Stomach (tissue), 19 donors: ENCODE measurements at places on chromosomes 16 and 17. TPM values are rescaled to one million over a fixed set of nuclear protein-coding genes. Genes with fewer than 3 reads are reported as not detected.

The ANKRD40 gene
- total RNA-seq, result 23.2 TPM

The ITGAX gene
- 6.5 TPM for total RNA-seq

The NR1D1 gene
- total RNA-seq, result 9.0 TPM

The RAB26 gene
- not detected for total RNA-seq

The PDILT gene
- total RNA-seq, result not detected

The CDH8 gene
- not detected for total RNA-seq

The CHST4 gene
- total RNA-seq, result not detected

The GRAP gene
- 1.3 TPM for total RNA-seq

The ZG16 gene
- total RNA-seq, result not detected

DNA sequence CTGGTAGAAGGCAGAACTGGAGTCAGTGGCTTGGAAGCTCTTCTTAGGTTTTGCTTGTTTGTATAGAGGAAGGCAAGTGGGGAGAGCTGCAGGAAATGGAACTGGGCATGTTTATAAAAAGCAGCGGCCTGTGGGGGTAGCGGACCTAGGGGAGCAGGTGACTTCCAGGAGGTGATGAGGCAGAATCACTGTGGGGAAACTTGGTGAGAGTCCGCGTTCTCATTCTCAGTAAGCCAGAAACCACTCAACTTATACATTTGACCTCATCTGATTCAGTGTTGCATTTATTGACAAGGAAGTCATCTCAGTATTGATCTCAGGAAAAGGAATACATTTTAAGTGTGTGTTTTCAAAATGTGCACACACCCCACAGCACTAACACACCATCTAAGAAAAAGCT, 299.8 kb downstream of the CNTNAP4 start:
- no peaks in the 10 kb centered on the region for H3K27me3 ChIP-seq
- H3K4me1 ChIP-seq, result no peaks in the 10 kb centered on the region
- H3K4me3 ChIP-seq, result no peak overlapping the region
- H3K36me3 ChIP-seq, result no peaks in the 10 kb centered on the region
- no peak for DNase-seq
- no peak overlapping the region for H3K27ac ChIP-seq

DNA sequence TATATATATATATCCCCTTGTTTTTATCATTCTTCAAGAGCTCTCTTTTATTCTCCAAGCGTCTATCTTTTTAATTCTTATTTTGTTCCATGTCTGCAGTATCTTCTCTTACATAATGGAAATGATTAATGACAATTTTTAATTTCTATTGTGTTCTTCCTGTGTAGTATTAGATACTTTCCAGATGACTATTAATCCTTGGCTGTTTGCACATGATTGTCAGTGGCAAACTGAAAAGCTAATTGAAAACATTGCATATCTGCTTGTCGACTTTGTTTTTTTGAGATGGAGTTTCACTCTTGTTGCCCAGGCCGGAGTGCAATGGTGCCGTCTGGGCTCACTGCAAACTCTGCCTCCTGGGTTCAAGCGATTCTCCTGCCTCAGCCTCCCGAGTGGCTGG, 124.7 kb downstream of the BCAS3 start:
- H3K36me3 ChIP-seq, result no peaks in the 10 kb centered on the region
- no peak overlapping the region for H3K27ac ChIP-seq

- H3K27ac ChIP-seq, result peak overlapping the region; percentile 80
- no peaks in the 10 kb centered on the region for H3K36me3 ChIP-seq
- peak overlapping the region; percentile 30 for H3K4me3 ChIP-seq
- no peaks in the 10 kb centered on the region for H3K27me3 ChIP-seq
- peak; percentile 54 for DNase-seq
Observed at GRCh38 chr17:73304971-73305812, 6.6 kb downstream of the CDC42EP4 start.

DNA sequence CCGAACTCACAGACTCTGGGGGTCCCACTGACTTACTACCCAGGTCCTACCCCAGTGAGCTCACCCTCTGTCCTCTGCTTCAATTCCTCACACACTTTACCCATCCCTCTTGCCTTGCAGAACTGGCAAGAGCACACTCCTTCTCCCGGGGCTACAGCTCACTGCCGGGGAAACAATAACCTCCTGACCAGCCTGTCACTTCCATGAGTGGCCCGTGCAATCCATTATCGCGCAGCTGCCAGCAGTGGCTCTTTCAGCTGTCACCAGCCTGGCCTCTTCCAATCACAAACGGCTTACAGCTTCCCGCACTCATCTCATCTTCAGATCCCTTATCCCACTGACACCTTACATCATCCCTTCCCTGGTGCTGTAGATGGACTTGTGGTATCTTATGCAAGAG, 79.5 kb downstream of the CPPED1 start:
- no peaks in the 10 kb centered on the region for H3K4me1 ChIP-seq
- H3K27ac ChIP-seq, result no peak overlapping the region
- no peaks in the 10 kb centered on the region for H3K27me3 ChIP-seq
- H3K36me3 ChIP-seq, result peaks cover 20% of the 10 kb centered on the region

- no peak overlapping the region for H3K4me3 ChIP-seq
- H3K36me3 ChIP-seq, result no peaks in the 10 kb centered on the region
- no peaks in the 10 kb centered on the region for H3K27me3 ChIP-seq
Observed at GRCh38 chr17:59470624-59471297, 94.6 kb upstream of the DHX40 start.

DNA sequence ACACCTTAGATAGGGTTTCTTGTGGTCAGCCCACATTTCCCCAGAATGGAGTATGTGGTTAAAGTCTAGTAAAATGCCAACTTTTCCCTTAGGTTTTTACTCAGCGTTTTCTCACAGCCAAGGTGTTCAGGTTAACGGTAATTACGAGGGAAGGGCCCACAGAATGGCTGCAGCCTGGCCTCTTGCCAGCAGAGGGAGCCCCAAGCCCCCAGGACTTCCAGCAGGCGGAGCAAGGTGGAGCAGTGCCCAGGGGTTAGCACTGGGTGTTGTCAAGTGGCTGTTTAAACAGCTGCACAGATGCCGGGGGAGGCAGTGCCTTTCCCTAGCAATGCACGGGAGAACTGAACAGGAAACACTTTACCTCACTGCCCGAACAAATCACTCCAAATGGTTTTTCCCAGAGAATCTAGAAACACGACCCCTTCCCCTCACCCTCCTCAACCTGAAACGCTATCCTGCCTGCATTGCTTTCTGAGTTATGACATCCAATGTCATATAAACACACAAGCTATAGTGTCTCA, 6.6 kb downstream of the PHB1 start:
- peaks cover 17% of the 10 kb centered on the region for H3K4me1 ChIP-seq
- DNase-seq, result peak; percentile 89
- no peak overlapping the region for H3K4me3 ChIP-seq
- H3K27ac ChIP-seq, result peak overlapping the region; percentile 39

DNA sequence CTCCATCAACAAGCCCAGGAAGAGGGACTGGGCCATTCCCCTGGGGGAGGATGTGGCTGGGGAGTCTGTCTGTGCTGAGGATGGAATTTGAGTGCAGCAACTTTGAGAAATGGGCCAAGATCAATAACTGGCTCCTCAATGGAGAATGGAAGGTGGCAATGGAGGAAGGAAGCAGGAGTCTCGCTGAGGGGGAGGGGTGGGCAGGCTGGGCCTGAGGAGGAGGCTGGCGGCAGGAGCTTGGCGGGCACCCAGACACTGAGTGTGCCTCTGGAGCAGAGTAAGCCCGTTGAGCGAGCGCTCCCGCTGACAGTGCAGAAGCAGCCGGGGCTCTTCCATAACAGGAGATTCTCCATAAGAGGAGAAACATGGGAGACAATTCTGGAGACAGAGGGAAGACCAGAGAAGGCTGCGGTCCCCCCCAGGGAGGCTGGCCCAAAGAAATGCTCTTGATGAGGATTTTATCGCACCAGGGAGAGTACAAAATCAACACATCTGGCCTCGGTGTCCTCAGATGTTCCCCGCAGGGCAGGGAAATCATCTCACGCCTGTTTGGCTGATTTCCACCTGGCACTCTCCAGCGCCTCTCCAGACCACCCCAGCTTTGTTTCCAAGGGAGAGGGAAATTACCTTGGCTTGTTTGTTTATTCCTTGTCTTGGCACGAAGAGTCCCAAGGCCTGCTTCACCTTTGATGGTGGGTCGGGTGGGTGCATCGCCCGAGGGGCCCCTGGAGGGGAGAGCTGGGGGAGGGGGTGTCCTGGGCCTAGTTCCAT, 2.8 kb upstream of the MMP15 start:
- peak; percentile 87 for DNase-seq
- H3K4me3 ChIP-seq, result no peak overlapping the region
- peak overlapping the region; percentile 94 for H3K27ac ChIP-seq
- peaks cover 69% of the 10 kb centered on the region for H3K4me1 ChIP-seq
- H3K36me3 ChIP-seq, result peaks cover 25% of the 10 kb centered on the region

DNA sequence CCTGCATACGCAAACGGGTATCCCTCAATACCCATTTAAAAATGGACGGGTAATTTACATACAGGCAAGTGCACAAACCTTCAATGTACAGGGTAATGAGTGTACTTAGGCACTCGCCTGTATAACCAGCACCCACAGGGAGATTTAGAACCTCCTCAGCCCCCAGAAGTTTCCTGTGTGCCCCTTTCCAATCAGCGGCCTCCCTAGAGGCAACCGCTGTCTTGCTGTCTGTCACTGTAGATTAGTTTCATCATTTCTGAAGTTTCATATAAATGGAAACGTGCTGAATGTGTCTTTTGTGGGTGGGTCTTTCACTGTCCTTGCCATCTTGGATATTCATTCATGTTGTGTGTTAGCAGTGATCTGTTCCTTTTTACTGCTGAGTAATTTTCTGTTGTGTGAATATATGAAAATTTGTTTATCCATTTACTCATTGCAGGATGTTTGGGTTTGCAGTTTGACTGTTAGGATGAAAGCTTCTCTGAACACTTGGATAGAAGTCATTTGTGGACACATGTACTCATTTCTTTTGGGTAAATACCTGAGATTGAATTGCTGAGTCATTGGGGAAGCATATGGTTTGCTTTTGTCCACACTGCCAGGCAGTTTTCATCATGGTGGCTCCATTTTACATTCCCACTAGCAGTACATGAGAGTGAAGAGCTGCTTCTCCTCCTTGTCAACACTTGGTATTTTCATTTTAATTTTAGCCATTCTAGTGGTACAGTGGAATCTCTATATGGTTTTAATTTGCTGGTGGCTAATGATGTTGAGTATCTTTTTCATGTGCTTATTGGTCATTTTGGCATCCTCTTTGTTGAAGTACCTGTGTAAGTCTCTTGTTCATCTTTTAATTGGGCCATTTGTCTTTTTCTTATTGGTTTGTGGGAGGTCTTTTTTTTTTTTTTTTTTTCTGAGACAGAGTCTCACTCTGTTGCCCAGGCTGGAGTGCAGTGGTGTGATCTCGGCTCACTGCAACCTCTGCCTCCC, 2.1 kb upstream of the ADCY7 start:
- H3K4me1 ChIP-seq, result peaks cover 33% of the 10 kb centered on the region
- H3K27me3 ChIP-seq, result no peaks in the 10 kb centered on the region

GRCh38 chr16:78130950-78131349, 31.5 kb downstream of the WWOX start:
- H3K4me3 ChIP-seq, result no peak overlapping the region
- H3K27ac ChIP-seq, result no peak overlapping the region
- DNase-seq, result no peak
- H3K4me1 ChIP-seq, result peaks cover 23% of the 10 kb centered on the region
- H3K27me3 ChIP-seq, result no peaks in the 10 kb centered on the region

GRCh38 chr17:74871356-74872076, 1.3 kb downstream of the FDXR start:
- H3K4me1 ChIP-seq, result peaks cover 15% of the 10 kb centered on the region
- H3K36me3 ChIP-seq, result no peaks in the 10 kb centered on the region
- no peaks in the 10 kb centered on the region for H3K27me3 ChIP-seq
- peak overlapping the region; percentile 67 for H3K4me3 ChIP-seq
- H3K27ac ChIP-seq, result no peak overlapping the region
- no peak for DNase-seq

DNA sequence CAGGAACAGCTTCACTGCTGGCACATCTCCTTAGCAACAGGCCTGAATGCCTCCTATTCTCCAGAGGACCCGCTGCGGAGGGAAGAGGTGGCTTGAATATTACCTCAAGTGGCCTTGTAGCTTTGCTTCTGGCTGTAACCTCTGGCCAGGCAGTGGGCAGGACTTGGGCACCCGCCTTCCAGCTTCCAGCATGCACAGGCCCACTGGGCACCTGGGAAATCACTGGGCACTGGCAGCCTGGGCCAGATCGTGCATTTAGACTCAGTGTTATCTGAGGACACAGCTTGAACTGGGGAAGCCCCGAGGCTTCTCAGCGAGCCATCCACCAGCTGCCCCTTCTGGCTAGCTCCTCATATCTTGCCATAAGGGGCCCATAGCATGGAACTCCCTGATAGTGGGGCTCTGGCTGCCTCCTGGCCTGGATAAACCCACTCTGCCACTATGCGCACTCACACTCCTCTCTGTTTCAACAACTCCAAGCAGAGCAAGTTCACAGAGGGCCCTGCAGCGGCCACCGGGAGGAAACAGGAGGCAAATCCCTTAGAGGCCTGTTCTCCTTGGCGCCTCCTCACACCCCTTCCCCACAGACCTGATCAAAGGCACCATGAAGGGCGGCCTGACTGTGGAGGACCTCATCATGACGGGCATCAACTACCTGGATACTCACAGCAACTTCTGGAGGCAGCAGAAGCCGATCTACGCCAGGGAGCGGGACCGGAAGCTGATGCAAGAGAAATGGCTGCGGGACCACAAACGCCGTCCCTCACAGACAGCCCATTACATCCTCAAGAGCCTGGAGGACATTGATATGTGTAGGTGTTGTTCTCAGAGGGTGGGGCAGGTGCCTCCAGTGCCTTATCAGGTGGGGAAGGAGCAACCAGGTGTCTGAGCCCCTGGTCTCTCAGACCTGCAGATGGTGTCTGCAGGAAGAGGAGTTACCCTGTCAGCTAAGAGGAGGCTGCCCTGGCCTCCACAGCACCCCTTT, 7.8 kb downstream of the ODAD4 start:
- no peak overlapping the region for H3K27ac ChIP-seq
- H3K4me1 ChIP-seq, result no peaks in the 10 kb centered on the region
- no peak overlapping the region for H3K4me3 ChIP-seq
- H3K36me3 ChIP-seq, result peaks cover 47% of the 10 kb centered on the region

DNA sequence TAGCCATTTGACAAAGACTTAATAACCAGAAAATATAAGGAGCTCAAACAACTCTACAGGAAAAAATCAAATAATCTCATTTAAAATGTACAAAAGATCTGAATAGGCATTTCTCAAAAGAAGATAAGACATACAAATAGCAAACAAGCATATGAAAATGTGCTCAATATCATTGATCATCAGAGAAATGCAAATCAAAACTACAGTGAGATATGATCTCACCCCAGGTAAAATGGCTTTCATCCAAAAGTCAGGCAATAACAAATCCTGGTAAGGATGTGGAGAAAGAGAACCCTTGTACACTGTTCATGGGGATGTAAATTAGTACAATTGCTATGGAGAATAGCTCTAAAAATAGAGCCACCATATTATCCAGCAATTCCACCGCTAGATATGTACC, 43.1 kb downstream of the HSD17B2 start:
- H3K4me3 ChIP-seq, result no peak overlapping the region
- no peak for DNase-seq
- H3K27me3 ChIP-seq, result no peaks in the 10 kb centered on the region
- no peak overlapping the region for H3K27ac ChIP-seq

GRCh38 chr17:41666237-41666641, 22.4 kb upstream of the EIF1 start:
- no peaks in the 10 kb centered on the region for H3K27me3 ChIP-seq
- H3K36me3 ChIP-seq, result no peaks in the 10 kb centered on the region
- H3K4me1 ChIP-seq, result peaks cover 27% of the 10 kb centered on the region
- H3K27ac ChIP-seq, result peak overlapping the region; percentile 78
- H3K4me3 ChIP-seq, result peak overlapping the region; percentile 52

GRCh38 chr16:68488554-68488953, 40.2 kb upstream of the SMPD3 start:
- H3K4me3 ChIP-seq, result no peak overlapping the region
- no peak overlapping the region for H3K27ac ChIP-seq
- DNase-seq, result peak; percentile 59
- no peaks in the 10 kb centered on the region for H3K36me3 ChIP-seq
- H3K4me1 ChIP-seq, result peaks cover 12% of the 10 kb centered on the region
